ENCODE measurements at places on chromosomes 11 and 22.

DNA sequence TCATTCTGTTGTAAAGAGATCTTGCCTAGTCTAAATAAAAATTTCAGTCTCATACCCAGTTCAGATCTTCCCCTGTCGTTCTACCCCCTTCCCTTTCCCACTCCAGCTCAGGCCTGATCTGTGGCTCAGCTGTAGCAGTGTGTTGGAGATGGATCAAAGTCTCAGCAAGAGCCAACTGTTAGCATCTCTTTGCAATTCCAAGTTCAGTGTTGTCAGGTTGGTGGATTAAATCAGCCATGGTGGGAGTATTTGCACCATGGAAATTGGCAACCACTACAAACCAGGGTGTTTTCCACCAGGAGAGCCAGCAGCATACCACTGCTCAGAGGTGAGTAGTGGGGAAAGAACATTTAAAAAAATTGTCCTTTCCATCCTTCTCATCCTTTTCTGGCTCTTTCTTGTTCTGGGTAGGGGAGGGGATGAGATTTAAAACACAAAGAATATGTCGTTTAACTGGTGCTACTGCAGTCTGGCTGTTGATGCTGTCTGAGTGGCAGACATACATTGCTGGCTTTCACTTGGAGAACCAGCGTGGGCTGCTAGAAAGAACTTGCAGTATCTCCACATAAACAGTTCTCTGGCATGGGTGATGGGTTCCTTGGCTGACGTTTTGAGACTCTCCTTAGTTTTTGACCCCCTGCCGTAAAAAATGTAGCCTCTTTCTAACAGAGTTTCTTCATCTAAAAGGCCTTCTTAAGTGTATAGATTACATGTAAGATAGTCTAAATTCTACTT is 514.1 kb downstream of the RAB38 start:
- DNase-seq, result no peak

DNA sequence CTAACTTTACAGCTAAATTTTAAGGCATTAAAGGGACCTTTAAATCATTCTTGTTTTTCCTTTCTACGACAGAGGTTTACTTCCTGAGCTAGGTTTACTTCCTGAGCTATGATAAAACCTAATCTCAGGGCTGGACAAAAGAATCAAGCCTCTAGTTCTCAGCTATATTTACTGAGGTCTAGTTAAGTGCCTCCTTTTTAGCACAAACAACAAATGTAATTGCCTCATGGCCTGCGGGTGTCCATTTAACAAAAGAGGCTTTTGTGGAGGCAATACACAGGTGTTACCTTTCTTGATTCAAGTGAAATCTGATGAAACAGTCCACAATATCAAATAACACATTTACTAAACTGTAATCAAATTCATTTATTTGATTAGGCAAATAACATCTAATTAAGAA is 67.3 kb downstream of the IMMP1L start:
- DNase-seq, result no peak

GRCh38 chr11:110077346-110077745 is 15.8 kb upstream of the ZC3H12C start:
- no peak for DNase-seq

DNA sequence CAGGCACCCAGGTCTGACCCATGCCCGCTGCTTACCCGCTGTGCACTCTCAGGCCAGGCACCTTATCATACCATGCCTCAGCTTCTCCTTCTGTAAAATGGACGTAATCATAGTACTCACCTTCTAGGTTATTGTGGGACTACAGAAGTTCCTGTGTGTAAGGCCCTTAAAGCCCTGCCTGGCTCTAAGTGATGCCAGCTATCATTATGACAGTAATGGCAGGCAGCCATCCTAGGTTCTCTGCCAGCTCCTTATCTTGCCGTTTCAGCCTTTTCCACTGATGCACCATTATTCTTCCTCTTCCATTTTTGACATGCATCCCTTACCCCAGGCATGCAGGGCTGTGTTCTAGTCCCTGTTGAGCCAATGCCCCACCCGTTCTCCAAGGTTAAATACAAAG is 57.9 kb downstream of the DBX1 start:
- no peak for DNase-seq

GRCh38 chr11:134821422-134821821 is 409.4 kb upstream of the B3GAT1 start:
- no peak for DNase-seq

DNA sequence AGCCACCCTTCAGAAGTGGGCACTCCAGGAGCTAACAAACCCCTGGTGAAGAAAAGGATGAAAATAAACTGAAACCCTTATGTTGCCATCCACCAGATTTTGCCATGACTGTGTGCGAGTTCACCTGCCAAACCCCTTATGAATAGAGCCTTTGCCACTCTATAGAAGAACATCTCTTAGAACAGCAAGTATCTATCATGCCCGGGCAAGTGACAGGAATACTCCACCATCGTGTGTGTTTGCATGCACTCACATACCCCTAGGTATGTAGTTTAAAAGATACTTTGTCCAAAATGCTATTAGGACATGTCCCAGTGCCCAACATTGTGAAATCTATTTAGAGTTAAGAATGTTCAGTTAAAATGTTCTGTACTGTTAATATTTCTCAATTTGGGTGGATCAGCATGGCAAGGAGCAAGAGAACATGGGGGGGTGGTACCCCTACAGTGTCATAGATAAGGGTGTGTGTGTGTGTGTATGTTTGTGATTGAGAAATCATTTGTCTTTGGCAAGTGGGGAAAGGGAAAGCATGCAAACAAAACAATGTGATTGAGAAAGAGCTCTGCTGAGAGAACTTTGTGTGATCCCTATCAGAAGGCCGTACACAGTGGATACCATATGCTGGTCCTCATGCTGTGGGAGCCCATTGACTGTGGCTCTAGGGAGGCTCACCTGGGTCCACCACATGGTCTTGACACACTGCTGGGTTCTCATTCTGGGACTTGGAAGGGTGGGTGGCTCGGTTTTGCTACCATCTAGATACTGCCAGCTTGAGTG is 94.9 kb downstream of the ZBTB16 start:
- DNase-seq, result no peak

GRCh38 chr11:27277843-27278242 is 85.2 kb downstream of the CCDC34 start:
- DNase-seq, result no peak

DNA sequence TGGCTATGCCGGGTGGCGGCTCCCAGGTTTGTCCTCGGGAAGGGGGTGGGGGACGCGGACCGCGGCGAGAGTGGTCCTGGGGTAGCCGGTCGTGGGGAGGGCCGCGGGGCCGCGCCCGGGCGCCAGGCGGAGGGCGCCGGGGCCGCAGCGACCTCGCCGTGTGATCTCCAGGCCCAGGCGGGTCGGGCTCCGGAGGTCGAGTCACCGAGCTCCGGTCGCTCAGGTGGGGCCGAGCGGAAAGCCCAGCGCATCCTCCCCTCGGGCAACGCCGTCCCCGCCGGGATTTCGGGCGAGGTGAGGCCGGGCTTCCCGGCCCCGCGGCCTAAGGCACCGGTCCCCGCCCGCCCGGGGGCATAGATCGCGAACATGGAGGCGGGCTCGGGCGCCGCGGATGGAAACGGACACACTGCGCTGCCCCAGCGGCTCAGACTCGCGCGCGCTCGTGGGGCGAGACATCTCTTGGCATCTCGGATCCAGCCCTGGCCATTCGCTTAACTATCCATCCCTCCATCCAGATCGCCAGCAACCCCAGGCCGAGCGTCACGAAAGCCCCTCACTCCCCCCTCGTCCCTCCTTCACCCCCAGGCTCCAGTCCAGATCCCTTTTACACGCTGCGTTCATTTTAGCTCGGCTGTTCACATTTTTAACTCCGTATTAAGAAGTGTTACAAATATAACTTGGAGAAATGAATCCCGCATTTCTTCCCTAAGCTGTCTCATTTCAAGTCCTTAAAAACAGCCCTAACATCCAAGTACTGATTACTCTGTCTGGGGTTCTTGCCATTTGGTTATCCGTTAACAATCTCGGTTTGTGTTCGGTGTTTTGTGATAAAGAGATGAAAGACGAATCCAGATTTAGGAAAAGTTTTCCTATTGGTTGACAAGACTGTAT is 460 bp downstream of the ZC3H12C start:
- DNase-seq, result no peak

GRCh38 chr22:23059284-23059948 is 10.9 kb upstream of the GNAZ start:
- DNase-seq, result no peak

DNA sequence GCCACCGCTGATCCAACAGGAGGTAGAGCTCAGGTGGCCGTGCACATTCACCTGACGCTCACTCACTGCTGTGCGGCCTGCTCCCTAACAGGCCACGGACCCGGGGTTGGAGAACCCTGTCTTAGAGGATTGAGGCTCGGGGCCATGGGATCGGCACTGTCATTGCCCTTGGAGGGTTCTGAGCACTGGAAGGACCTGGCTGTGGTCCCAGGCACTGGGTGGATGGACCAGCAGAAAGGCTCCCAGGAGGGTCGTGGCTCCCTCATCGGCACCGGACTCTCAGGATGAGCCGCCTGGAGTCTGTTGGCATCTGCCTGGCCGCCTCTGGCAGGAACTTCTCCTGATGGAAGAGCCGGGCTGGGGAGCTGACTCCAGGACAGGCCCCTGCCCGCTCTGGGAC is 6.5 kb downstream of the KCNQ1 start:
- no peak for DNase-seq

DNA sequence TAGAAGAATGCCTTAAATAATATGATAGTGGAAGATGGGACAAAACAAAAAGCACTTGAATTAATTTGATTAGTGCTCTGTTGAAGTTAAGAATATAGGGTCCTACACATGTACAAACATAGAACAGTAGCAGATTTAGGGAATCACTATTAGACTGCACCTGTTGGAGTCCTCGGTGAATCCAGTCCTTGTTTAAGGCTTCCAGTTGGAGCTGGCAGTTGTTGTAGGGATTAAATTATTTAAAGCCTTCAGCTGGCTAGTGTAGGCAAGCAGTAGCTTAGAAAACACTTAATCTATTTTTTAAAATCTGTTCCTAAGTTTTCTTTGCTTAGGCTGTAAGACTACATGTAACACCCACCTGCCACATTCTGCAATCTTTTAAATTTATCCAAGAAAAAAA is 24.5 kb upstream of the CSTF3 start:
- no peak for DNase-seq

GRCh38 chr11:24688981-24689380 is 192.1 kb downstream of the LUZP2 start:
- DNase-seq, result no peak

DNA sequence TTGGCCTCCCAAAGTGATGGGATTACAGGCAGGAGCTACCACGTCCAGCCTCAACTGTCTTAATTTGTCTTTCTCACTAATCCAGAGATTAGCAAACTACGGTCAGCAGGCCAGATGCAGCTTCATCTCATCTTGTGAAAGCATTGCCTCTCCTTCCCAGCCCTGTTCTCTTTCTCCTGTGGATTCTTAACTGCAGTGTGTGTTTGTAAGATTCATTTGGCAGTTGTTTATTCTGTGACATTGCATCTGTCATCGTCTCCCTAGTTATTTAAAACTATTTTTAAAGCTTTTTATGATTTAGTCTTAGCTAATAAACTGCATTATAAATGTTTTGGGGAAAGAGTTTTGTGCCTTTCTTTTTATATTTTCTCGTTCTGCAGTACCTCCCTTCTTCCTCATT is 29.2 kb downstream of the RNF169 start:
- DNase-seq, result no peak

- no peak for DNase-seq
Observed at GRCh38 chr11:85052636-85053035, 574.5 kb downstream of the DLG2 start.

GRCh38 chr11:111469200-111469599 is 43.0 kb downstream of the BTG4 start:
- DNase-seq, result no peak

DNA sequence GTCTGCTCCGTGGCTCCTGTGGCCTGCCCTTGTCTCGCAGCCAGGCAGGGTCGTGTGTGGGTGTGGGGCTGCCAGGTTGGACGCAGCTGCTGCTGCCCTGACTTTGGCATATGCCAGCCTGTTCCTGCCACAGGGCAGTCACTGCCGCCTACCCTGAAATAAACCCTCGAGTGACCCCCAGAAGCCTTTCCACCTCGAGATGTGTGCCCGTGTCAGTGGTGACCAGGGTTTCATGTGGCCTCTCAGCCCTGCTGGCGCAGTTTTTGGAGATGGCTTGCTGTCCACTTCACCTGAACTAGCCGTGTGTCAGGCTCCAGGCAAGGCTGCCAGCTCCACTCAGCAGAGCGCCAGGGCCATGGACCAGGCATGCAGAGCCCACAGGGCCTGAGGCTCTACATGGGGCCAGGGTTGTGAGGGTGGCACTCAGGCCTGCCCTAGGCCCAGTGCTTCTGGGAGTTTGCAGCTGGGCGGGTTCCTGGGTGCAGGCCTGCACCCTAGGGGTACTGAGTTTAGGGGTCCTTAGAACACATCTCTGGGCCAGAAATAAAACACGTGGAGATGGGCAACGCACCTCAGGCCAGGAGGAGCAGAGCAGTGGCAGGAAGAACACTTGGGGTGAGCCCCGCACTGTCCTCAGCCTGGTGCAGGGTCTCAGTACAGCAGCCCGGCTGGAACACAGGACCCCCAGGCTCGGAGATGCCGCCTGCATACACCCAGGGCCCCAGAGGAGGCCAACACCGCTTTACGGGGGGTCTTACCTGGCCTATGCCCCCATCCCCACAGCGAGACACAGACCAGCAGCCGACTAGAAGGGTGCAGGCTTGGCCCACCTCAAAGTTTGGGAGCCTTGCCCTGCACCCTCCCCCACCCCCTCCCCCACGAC is 8.8 kb upstream of the PANX2 start:
- no peak for DNase-seq

DNA sequence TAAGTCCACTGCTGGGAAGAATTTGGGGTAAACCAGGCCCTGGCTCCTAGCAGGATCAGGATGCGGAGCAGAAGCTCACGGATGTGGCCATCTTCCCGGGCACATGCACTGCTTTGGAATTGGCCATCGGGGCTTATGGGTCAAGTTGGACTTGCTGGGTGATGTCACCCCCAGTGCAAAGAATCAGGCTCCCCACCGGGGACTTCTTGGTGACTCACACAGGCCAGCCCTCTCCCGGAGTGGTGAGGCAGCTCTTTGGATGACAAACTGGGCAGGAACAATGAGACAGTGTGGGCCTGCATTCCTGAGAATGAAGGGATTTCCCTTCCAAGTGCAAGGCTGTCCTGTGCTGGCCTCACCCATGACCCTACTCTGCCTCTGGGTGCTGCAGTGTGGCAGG is 128.8 kb upstream of the ANO1 start:
- no peak for DNase-seq

DNA sequence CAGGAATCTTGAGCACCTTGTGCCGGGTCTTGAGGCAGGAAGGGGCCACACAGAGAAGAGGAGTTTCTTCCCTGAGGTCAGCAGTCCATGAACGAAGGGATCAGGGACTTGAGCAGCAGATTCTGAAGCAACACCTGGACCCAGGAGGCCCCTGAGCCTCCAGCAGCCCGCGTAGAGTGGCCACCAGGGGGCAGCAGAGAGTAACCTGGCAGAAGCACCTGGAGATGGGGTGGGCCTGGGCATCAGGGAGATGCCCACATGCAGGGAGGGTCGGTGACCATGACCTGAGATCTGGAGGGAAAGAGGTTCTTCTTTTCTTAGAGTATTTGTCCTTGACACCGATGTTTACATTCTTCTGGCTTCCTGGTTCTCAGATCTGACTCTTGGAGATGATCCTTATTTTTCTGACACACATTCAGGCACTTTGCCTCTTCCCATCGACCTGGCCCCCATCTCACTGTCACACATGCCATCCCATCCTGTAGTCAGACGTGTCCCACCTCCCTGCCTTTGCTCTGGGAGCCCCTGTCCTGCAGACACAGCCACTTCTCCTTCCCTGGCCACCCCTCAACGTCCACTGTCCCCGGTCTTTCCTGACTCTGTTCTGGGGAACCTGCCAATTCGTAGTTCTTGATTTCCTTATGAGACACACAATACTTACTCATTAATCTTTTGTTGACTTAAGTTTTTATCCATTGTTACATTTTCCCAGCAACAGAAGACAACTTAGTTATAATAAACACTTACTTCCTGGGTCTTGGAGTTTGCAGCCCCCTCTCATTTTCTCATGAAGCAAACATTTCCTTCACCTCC is 66.5 kb downstream of the GGTLC2 start:
- DNase-seq, result no peak
